Fibroblast of skin of right biceps (primary cell): ENCODE measurements at places on chromosomes 6 and 20.

GRCh38 chr6:108732091-108732870 is 115.9 kb upstream of the ARMC2 start:
- DNase-seq, result no peak

GRCh38 chr20:45445805-45446562 is 23.6 kb upstream of the WFDC2 start:
- DNase-seq, result peak; percentile 13

GRCh38 chr6:52027699-52028098 is 59.7 kb downstream of the PKHD1 start:
- DNase-seq, result no peak

DNA sequence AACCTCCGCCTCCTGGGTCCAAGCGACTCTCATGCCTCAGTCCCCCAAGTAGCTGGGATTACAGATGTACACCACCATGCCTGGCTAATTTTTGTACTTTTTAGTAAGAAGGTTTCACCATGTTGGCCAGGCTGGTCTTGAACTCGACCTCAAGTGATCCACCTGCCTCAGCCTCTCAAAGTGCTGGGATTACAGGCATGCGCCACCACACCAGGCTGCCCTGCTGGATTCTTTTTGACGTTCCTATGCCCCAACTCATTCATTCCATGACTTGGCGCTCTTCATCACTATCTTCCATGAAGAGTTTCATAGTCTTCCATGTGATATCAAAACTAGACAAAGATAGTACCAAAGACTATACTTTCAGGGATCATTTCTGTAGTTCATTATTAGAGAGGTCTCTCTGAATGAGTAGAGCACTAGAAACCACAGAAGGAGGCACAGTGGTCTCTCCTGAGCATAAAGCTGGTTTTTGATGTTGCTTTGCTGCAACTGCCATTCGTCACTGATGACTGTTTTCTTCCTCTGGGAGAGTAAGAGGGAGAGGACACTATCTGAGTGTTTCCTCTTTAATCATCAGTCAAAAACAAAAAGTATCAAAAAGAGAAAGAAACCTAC is 23.5 kb downstream of the DNAAF9 start:
- no peak for DNase-seq

DNA sequence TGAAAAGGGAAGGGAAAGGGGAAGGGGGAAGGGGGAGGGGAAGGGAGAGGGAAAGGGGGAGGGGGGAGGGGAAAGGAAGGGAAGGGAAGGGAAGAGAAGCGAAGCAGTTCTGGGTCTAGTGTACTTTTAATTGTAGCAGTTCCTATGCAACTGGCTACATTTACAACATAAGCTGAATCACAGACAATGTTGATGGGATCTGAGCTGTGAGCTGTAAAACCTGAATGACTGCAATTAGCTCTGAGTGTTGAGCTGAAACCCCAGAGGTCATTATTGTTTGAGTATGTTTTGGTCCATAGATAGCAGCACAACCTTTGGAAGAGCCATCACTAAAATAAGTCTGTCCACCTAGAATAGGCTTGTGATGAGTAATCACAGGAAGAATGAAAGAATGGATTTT is 7.2 kb upstream of the ABHD12 start:
- peak; percentile 11 for DNase-seq

- DNase-seq, result no peak
Observed at GRCh38 chr20:40278673-40279072, 410.4 kb downstream of the MAFB start.
